ENCODE measurements at places on chromosomes 2 and 18. TPM values are rescaled to one million over a fixed set of nuclear protein-coding genes. Genes with fewer than 3 reads are reported as not detected.
A peak's percentile ranks its signal among the peaks of the same experiment; 100 is the strongest.

DNA sequence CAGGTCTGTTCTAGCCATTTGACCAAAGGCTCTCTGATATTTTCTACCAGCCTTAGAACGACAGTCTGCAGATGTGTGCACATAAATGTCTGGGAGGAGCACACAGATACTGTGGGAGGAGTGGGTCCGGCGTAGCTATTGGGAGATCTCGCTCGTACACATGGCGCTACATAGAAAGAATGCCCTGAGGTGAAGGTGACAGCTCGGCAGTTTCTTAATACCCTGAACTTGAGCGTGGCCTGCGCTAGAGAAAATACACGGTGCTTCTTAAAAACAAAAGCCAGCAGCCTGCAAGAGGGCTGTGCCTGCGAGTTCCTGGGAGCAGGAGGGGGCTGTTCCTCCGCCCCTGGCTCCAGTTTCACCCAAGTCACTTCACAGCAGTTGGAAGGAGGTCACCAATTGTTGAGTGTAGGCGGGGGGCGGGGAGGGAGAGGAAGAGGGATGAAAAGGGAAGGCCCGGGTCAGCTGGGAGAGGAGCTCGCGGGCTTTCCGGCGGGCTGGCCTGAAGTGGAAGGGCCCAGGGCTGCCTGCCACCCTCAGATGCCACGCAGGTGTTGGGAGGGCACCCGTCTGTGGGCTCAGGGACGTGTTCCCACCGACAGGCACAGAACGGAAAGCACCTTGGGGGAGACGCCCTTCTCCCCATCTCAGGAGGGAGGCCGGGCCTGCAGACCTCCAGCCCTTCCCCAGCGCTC lies 124.7 kb upstream of the ZNF516 start:
- DNase-seq: peak; percentile 79

DNA sequence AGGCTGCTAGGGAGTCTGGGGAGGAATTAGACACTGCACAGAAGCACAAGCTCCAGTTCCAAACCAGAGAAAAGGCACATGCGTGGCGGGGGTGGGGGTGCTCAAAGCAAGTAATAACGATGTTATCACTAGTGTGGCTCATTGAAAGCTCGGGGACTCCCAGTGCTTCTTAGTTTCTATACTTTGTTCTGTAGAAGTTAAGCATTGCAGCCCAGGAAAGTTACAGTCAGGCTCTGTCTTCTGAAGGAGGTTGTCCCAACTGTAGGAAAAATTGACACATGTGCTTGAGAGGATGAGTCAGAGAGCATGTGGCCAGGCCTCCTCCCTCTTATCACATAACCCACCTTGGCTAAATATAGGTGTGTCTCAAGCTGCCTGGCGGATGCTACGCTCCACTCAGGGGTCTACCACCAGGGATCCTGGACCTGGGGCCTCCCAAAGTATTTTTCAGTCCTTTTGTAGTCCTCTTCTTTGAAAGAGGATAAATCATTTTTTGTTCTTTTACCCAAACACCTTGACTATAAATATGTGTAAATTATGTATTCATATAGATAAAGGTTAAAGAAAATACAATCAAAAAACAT lies 3.8 kb downstream of the GALNT5 start:
- no peak for DNase-seq

DNA sequence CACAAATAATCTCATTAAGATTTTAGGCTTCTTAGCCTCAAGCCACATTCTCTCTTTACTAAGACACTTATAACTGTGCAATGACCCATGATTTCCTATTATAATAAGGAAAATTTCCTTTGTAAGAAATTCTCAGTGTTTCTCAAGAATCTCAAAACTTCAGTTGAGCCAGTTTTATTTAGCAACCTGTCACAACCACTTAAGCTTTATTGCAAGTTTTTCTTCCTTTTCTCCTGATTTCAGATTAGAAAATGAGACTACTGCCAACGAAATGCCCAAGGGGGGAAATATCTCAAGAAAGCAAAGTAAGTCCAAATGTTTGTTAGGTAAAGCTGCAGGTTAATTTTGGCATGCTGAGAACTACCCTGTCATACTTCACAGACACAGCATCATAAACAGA lies 178.5 kb downstream of the THADA start:
- no peak for DNase-seq

GRCh38 chr18:46262856-46263255 lies 158.7 kb downstream of the HAUS1 start:
- no peak for DNase-seq

DNA sequence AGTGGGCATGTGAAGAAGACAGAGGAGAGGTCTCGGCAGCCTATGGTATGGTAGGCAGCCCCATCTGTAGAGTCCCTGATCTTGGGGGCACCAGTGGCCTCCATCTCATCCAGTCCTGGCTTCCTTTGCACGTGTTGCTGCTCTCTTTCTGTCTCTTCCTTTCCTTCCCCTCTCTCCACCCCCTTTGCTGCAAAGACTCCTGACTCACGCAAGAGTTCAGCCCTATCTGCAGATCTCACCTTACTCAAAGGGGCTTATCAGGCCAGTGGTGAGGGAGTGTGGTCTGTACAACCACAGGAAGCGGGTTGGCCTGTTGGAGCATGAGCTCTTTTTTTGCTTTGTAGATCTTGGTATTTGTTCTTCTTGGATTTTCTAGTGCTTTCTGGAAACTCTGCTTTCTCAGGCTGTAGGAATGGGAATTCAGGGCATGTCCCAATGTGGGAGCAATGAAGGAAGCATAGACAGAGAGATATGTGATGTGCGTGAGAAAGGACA lies 14.6 kb upstream of the NT5DC4 start:
- no peak for DNase-seq

- no peak for DNase-seq
Measured at GRCh38 chr2:26628561-26629345, 12.4 kb downstream of the CIB4 start.

DNA sequence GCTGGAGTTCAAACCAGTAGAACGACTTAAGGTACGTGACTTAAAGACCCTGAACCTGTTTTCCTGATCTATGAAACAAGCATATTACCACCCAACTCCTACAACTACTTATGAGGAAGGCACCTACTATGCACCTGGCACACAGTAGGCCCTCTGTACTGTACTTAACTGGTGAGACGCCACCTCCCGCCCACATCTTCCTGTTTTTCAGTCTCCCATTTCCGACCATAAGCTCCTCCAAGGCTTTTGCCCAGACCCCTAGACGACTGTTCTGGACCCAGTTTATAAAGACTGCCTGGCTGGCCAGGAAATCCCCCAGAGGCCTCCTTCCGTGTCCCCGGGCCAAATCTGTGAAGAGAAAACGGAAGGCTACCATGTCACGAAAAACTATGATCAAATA lies 1.5 kb downstream of the GALNT14 start:
- DNase-seq: no peak

- no peak for DNase-seq
Measured at GRCh38 chr2:106021662-106022028, 172.5 kb downstream of the UXS1 start.

- no peak for DNase-seq
Measured at GRCh38 chr18:78647018-78647417, 332.6 kb upstream of the SALL3 start.

DNA sequence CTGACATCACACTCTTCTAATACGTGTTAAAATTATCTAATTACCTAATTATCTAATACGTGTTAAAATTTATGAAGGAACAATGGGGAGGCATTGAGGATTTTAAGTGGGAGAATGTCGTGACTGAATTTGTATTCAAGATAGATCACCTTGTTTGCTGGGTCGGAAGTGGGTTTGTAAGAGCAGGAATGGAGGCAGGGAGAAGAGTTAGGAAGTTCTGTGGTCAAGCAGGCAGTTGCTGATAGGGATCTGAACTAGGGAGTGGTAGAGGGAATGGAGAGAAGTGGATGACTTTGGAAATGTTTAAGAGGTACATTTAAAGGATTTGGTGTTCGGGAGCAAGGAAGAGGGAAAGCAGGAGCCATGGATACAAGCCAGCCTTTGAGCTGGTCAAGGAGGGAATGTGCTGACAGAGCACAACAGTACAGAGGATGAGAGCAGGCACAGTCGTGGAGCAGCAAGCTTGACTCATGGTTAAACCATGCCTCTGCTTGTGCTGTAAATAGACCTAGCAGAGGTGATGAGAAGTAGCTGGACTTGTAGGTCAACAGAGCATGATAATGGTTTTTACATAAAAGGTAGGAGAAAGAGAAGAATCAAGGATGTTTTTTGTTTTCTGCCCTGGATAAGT lies 16.2 kb downstream of the IL18RAP start:
- DNase-seq: no peak

DNA sequence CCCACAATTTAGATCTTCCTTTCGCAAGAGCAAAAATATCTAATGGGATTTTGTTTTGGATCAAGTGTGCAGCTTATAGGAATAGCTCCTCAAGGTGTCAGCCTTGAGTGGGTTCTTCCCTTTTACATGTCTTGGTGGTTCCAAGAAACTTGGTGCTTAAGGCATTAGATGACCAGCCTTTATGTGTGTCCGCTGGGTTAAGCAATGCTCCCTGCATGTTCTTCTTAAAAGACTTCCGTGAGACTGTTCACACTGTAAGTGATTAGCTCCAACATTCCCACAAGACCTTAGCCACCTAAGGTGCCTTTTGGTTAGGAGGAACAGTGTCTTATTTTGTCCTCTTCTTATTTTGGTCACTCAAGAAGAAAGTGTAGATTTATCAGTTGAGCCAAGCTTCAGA lies 44.3 kb upstream of the GPR39 start:
- DNase-seq: no peak

- no peak for DNase-seq
Measured at GRCh38 chr18:61579581-61579980, 246.4 kb downstream of the CDH20 start.

GRCh38 chr18:42536442-42536841 lies 579.0 kb downstream of the RIT2 start:
- DNase-seq: no peak

GRCh38 chr2:114007436-114007835 lies 117.5 kb downstream of the ACTR3 start:
- no peak for DNase-seq

DNA sequence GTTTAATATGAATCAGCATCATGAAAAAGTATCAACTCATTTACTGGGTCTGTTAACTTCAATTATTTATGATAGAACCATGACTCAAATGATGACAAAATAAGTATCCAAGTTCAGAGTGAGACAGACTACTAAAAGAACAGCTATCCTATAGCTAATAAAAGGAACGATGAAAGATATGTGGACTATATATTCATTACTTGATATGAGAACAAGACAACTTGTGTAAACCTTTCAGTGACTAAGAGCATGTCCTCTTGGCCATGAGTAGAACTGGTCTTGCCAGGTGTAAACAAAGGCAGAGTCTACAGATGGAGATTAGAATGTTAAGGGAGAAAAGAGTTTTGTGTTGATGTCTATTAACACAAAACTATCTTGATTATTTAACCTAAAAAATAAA lies 360.4 kb upstream of the ZC3H15 start:
- DNase-seq: no peak

GAD1 gene
- not detected for total RNA-seq

CHN1 gene
- 11.7 TPM for total RNA-seq

NT5DC4 gene
- total RNA-seq: not detected

LINC00305 gene
- total RNA-seq: not detected

CFAP65 gene
- not detected for total RNA-seq

RGPD4 gene
- 0.05 TPM for total RNA-seq

RUFY4 gene
- not detected for total RNA-seq

TPO gene
- total RNA-seq: 5.2 TPM

CNTNAP5 gene
- not detected for total RNA-seq

TUBB8B gene
- total RNA-seq: not detected

Measured in Right ventricle myocardium inferior (tissue), 1 donor.